ENCODE measurements at places on chromosomes 7 and 10. TPM values are rescaled to one million over a fixed set of nuclear protein-coding genes. Genes with fewer than 3 reads are reported as not detected.
A peak's percentile ranks its signal among the peaks of the same experiment; 100 is the strongest.

- peak; percentile 64 for DNase-seq
- no peaks in the 10 kb centered on the region for H3K36me3 ChIP-seq
- no peaks in the 10 kb centered on the region for H3K27me3 ChIP-seq
- no peak overlapping the region for H3K4me3 ChIP-seq
Measured at GRCh38 chr7:94289071-94289470, 105.6 kb upstream of the COL1A2 start.

DNA sequence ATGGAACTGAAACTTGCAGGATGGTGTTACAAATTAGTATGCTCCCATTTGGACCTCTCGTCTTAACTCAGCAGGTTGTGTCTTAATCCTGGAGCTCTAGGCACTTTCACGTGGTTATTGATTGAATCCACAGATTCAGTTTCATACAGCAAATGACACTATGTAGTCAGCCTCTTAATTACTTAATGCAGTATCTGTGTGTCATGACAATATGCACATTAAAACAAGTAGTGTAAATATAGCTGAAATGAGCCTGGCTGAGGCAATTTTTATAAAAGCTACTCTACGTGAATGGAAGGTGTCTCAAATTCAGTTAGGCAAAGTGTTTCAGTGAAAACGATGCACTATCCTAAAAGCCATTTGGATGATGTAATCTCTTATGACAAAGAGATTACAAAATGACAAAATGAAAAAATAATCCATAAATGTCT, 86.8 kb downstream of the CD36 start:
- peaks cover 47% of the 10 kb centered on the region for H3K4me1 ChIP-seq
- H3K4me3 ChIP-seq: no peak overlapping the region
- peaks cover 9% of the 10 kb centered on the region for H3K36me3 ChIP-seq
- no peak overlapping the region for H3K27ac ChIP-seq

- H3K4me3 ChIP-seq: peak overlapping the region; percentile 14
- no peaks in the 10 kb centered on the region for H3K27me3 ChIP-seq
- H3K27ac ChIP-seq: peak overlapping the region; percentile 80
Measured at GRCh38 chr10:69438536-69439349, 12.5 kb upstream of the TSPAN15 start.

DNA sequence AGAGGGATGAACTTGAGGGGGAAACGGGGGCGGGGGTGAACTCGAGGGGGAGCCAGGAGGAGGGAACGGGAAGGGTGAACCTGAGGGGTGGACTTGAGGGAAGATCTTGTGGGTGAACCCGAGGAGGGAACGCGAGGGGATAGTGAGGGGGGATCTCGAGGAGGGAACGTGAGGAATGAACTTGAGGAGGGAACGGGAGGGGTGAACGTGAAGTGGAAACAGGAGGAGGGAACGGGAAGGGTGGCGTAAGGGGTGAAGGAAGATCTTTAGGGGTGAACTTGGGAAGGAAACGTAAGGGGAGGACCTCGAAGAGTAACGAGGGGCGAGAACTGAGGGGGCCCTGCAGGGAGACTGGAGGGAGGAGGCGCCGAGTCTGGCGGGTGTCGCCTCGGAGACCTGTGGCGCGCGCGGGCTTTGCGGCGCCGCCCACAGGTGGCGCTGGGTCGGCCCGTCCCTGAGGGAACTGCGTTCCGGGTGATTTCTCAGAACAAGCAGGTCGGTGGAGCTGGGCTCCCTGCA, 651 bp downstream of the MYO3A start:
- H3K36me3 ChIP-seq: peaks cover 8% of the 10 kb centered on the region
- peaks cover 7% of the 10 kb centered on the region for H3K4me1 ChIP-seq
- peak overlapping the region; percentile 84 for H3K4me3 ChIP-seq
- H3K27ac ChIP-seq: no peak overlapping the region
- H3K27me3 ChIP-seq: peaks cover 38% of the 10 kb centered on the region
- peak; percentile 56 for DNase-seq

DNA sequence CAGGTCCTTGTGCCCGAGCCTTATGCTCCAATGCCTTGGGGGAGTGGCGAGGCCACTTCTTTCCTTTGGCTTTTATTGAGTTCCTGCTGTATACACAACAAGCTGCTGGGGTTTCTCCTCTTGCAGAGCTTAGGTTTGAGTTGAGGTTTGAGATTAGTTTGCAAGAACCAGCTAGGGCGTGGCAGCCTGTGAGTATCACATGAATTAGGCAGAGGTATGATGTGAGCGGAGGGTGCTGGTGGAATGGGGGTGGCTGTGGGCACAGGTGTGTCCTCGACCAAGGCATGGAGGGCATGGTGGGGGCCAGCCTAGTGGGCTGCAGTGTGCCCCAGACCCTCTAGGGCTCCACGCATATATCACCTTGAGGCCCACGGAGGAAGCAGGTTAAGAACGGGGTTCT, 123.3 kb downstream of the DOCK1 start:
- no peaks in the 10 kb centered on the region for H3K4me1 ChIP-seq
- no peak for DNase-seq
- H3K27me3 ChIP-seq: no peaks in the 10 kb centered on the region
- H3K27ac ChIP-seq: no peak overlapping the region
- no peaks in the 10 kb centered on the region for H3K36me3 ChIP-seq

GRCh38 chr7:70132852-70133690, 534.8 kb downstream of the AUTS2 start:
- no peaks in the 10 kb centered on the region for H3K4me1 ChIP-seq
- no peak for DNase-seq
- H3K27me3 ChIP-seq: no peaks in the 10 kb centered on the region
- no peak overlapping the region for H3K27ac ChIP-seq
- no peaks in the 10 kb centered on the region for H3K36me3 ChIP-seq

MRLN gene
- not detected for total RNA-seq

CPA1 gene
- not detected for total RNA-seq

NRP1 gene
- 99.1 TPM for total RNA-seq

EEPD1 gene
- 55.5 TPM for total RNA-seq

CNNM1 gene
- 6.3 TPM for total RNA-seq

All from Calu3 (cell line).